Left hindlimb (tissue), 1 donor: ENCODE measurements at places on chromosomes 11 and 22.

- DNase-seq, result peak; percentile 78
These were observed 740.5 kb downstream of the BRD1 start for GRCh38 chr22:49087198-49087597.

DNA sequence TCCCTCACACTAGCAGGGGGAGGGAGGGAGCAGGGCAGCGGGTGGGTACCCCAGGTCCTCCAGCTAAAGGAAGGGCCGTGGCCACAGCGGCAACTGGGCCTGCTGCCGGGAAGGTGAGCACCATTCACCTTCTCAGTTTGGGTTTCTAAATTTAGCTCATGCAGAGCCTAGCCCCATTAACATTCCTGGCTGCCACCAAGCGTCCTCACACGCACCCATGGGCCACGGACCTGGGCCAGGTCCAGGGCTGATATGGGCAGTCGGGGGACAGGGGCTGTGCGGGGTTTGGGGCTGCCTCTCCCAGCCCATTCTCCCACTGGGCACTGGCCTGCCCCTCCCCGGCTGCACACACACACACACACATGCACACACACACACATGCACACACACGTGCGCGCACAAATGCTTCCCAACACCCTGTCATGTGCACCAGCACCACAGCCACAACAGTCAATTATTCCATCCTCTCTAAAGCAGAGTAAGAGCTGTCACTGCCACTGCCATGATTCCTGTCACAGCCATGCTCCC, 28.7 kb downstream of the SYT7 start:
- DNase-seq, result no peak

DNA sequence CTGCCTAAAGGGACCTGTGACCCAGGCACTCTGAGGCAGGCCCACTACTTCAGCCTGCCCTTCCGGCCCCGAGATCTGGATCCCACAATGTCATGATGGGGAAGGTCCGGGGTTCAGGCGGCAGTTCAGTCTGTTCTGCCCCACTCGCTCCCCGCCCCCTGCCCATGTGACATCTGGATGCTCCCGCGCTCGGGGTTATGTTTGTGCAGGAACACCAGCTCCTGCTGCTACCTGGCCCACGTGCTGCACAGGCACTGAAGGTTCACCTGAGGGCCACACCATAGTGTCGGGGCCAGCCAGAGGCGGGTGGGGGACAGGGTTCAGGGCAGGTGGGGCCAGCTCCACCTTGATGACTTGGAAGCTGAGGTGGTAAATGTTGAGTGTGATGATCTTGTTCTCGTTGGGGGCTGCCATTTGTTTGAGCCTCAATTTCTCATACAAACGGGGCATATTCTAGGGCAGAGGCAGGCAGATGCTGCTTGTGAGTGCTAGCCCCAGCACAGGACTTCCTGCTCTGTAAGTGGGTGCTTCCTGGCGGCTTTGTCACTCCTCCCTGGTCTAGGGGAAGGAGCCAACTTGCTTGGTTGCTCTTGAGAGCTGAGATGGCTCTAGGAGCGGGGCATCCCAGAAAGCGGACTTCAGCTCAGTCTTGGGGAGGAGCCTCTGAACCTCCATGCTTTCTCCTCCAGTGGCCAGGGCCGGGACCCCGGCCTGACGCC, 4.4 kb upstream of the SIPA1 start:
- no peak for DNase-seq

- no peak for DNase-seq
These were observed 299.3 kb downstream of the NXPE2 start for GRCh38 chr11:114977651-114978050.

- DNase-seq, result no peak
These were observed 246.9 kb downstream of the CADM1 start for GRCh38 chr11:115257270-115257669.

DNA sequence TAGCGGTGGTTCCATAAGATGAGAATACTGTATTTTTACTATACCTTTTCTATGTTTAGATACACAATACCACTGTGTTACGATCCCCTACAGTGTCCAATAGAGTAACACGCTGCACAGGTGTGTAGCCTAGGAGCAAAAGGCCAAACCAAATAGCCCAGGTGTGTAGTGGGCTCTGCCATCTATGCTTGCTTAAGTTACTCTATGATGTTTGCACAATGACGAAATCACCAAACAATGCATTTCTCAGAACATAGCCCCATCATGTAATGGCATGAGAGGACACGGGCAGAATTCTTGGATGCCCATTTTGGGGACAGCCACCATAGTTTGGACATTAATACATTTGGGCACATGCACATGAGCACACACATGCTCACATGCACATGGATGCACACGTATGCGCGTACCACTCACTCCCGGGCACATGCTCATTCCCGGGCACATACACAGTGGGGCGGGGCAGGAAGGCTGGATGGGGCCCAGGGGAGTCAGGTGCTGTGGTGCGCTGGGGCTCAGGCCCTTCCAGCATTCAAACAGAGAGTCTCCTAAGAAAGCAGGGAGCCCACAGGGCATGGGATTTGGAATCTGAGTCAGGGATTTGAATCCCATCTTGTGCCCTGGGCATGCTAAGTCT, 51.1 kb downstream of the RTN4R start:
- no peak for DNase-seq
